ENCODE measurements at places on chromosomes 3 and 15.

DNA sequence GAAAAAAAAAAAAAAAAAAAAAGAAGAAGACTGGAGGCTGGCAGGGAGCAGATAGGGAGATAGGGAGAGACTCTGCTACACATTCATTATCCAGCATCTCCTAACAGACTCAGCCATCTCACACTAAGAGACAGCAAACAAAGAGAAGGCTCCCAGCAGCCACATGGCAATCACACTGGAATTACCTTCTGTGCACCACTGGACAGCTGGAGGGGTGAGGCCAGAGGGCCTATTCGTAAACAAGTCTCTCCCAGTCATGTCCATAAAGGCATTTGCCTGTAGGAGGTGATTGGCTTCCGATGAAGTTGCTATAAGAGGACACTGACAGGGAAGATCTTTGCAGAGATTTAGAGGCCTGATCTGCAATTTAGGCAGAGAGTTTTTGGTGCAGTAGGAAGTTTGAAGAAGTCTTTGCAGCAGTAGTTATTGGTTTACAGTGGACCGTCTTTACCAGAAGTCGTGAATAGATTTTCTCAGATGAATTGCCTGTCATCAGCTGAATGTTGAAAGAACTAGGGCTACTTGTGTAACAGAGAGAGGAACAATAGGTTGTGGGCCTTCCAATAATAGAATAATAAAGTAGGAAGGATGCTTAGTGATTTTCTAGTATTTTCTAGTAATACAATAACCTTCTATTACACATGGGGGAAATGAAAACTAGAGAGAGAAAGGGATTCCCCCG is 89.7 kb downstream of the TP63 start:
- H3K36me3 ChIP-seq = no peaks in the 10 kb centered on the region
- no peak for DNase-seq
- no peaks in the 10 kb centered on the region for H3K27me3 ChIP-seq
- H3K27ac ChIP-seq = no peak overlapping the region

DNA sequence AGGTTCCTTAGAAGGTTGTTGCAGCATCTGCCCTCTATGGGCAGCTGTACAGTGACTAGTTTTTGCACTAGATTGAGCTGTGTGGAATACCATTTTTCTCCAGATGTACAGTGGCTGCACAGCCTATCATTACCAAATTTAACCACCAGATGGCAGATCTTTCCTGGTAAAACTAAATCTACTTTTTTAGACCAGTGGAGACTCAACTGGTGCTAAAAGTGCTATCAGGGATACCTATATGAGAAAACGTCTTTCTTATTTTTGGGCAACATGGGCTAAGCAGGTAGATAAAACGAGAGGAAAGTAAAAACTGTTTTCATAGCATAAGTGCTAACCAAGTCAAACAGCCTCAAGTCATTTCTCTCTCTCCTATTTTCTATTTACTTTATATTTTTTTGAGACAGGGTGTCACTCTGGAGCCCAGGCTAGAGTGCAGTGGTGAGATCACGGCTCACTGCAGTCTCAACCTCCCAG is 21.2 kb downstream of the IGSF10 start:
- DNase-seq = no peak
- H3K27me3 ChIP-seq = no peaks in the 10 kb centered on the region
- no peak overlapping the region for H3K4me3 ChIP-seq
- no peak overlapping the region for H3K27ac ChIP-seq

- H3K27ac ChIP-seq = no peak overlapping the region
- H3K36me3 ChIP-seq = no peaks in the 10 kb centered on the region
- H3K4me3 ChIP-seq = no peak overlapping the region
- H3K4me1 ChIP-seq = no peaks in the 10 kb centered on the region
These were observed 91.1 kb downstream of the PDCD6IP start for GRCh38 chr3:33889394-33890039.

DNA sequence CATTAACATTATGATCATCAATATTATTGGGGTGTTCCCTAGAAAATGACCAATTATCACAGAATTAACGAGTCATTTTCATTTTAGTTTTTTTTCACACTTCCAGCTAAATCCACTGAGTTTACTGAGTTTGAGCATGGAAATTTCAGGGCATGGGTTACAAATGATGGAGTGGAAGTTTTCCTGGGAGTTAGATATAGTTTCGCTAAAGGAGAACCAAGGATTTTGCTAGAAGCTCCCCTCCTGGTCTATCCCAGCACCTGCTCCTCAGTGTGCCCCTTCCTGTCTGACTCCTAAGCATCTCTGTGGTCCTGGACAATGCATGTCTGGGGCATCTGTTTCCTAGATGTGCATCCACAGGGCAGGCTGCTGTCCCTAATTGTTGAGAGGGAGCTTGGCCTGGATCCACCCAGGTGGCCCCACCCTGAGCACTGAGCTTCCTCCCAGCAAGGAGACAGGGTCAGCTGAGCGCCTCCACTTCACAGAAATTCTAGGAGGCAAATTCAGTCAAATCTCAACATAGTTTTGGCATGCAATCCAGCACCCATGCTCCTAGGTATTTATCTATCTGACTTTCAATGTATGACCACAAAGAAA is 102.3 kb upstream of the GOLGA6L6 start:
- H3K27ac ChIP-seq = no peak overlapping the region
- DNase-seq = no peak
- no peak overlapping the region for H3K4me3 ChIP-seq
- H3K27me3 ChIP-seq = peaks cover 13% of the 10 kb centered on the region
- no peaks in the 10 kb centered on the region for H3K36me3 ChIP-seq

DNA sequence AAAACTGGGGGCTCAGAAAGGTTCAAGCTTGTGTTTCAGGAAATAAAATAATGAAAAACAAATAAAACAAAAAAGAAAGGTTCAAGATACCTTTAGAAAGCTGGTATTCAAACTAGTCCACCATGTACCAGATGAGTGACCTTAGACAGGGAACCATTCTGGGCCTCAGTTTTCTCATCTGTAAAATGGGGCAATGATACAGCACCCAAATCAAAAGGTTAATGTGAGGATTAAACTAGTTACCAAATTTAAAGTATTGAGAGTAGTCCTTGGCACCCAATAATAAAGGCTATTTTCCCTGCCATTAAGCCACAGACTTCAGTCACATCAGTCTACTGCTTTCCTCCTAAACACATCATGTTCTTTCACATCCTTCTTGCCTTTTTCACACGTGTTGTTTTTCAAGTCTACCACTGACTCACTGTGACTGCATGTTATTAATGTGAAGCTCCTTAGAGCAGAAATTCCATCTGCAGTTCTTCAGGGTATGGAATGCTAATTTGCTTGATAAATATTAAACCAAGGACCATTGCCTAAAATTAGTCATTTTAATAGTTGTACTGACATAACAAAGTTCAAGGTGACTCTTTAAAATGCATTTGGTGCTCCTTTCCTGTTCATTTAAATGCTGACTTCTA is 19.9 kb downstream of the TAMM41 start:
- H3K4me3 ChIP-seq = no peak overlapping the region
- H3K36me3 ChIP-seq = peaks cover 79% of the 10 kb centered on the region
- no peaks in the 10 kb centered on the region for H3K27me3 ChIP-seq
- no peaks in the 10 kb centered on the region for H3K4me1 ChIP-seq

Data from activated B cell treated with CpG ODN at 0.5 μM for 24 hours (primary cell).